ENCODE measurements at places on chromosomes 6 and 20.

DNA sequence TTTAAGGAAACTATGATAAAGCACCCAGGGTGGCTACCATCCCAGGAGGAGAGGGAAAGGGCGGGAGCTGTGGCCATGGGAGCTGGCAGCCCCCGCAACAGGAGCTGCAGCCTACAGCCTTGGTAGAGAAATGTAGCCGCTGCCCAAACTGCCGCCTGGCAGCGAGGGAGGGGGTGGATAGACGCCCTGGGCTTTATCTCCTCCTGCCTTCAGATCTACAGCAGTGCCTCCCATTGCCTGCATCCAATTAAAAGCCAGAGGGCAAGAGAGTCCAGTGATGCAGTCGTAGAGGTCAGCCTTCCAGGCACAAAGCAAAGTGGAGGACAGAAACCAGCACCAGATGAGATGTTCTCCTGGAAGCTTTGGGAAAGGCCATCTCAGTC is 35.0 kb upstream of the ZFAND3 start:
- peaks cover 16% of the 10 kb centered on the region for H3K4me1 ChIP-seq
- DNase-seq: no peak
- H3K27me3 ChIP-seq: peaks cover 2% of the 10 kb centered on the region
- no peaks in the 10 kb centered on the region for H3K36me3 ChIP-seq

GRCh38 chr6:103011605-103012004 is 1618.1 kb downstream of the GRIK2 start:
- H3K27me3 ChIP-seq: no peaks in the 10 kb centered on the region
- H3K4me1 ChIP-seq: no peaks in the 10 kb centered on the region
- H3K4me3 ChIP-seq: no peak overlapping the region
- no peak for DNase-seq
- no peak overlapping the region for H3K27ac ChIP-seq
- no peaks in the 10 kb centered on the region for H3K36me3 ChIP-seq

DNA sequence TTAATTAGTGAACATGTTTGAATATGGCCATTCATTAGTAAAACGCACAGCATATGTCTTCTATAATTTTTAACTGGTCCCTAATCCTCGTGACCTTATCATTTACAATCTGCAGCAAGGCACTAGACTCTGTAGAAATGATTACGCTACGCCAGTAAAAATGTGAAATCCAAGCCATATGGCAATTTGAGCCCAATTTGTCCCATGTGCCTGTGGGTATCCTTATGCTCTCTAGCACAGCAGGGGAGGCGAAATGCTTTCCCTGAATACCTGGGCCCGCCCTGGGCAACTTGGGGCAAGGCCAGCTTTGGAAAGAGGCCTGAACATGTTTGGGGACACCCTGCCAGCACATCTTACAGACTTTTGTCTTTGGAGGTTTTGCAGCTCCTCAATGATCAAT is 122.7 kb upstream of the AGPAT4 start:
- no peaks in the 10 kb centered on the region for H3K36me3 ChIP-seq
- no peak overlapping the region for H3K27ac ChIP-seq
- no peaks in the 10 kb centered on the region for H3K27me3 ChIP-seq
- no peaks in the 10 kb centered on the region for H3K4me1 ChIP-seq
- DNase-seq: no peak
- H3K4me3 ChIP-seq: no peak overlapping the region

DNA sequence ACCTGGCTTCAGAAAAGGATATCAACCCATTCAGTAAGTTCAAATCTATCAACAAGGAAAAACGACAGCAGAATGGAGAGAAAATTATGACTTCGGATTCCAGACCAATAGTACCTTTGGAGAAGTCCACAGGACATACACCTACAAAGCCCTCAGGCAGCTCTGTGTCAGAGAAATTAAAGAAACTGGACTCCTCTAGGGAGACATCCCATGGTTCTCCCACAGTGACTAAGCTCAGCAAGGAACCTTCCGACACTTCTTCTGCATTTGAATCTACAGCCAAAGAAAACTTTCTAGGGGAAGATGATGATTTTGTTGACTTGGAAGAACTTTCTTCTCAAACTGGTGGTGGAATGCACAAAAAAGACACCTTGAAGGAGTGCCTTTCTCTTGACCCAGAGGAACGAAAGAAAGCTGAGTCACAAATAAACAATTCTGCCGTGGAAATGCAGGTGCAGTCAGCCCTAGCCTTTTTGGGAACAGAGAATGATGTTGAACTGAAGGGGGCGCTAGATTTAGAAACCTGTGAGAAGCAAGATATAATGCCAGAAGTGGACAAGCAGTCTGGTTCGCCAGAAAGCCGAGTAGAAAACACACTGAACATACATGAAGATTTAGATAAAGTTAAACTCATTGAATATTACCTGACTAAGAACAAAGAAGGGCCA is 67.4 kb upstream of the HINT3 start:
- DNase-seq: peak; percentile 40
- H3K27me3 ChIP-seq: no peaks in the 10 kb centered on the region
- H3K27ac ChIP-seq: no peak overlapping the region
- no peak overlapping the region for H3K4me3 ChIP-seq
- H3K36me3 ChIP-seq: peaks cover 8% of the 10 kb centered on the region

DNA sequence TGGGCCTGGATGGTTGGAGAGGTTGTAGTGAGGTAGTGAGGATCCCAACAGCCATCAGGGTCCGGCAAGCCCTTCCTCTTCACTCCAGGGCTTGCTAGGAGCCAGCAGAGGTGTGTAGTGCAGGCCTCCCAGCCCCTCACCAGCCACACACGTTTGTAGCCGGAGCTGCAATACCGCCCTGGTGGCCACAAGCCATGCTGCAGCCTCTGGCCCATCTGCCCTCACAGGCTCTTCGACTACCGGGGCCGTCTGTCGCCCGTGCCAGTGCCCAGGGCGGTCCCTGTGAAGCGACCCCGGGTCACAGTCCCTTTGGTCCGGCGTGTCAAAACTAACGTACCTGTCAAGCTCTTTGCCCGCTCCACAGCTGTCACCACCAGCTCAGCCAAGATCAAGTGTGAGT is 36.4 kb downstream of the EIF2S2 start:
- H3K27ac ChIP-seq: no peak overlapping the region
- no peak overlapping the region for H3K4me3 ChIP-seq
- H3K36me3 ChIP-seq: peaks cover 66% of the 10 kb centered on the region
- no peak for DNase-seq
- peaks cover 4% of the 10 kb centered on the region for H3K4me1 ChIP-seq

GRCh38 chr6:131430531-131430930 is 142.5 kb upstream of the ARG1 start:
- H3K4me3 ChIP-seq: no peak overlapping the region
- H3K27ac ChIP-seq: no peak overlapping the region
- peaks cover 8% of the 10 kb centered on the region for H3K27me3 ChIP-seq

DNA sequence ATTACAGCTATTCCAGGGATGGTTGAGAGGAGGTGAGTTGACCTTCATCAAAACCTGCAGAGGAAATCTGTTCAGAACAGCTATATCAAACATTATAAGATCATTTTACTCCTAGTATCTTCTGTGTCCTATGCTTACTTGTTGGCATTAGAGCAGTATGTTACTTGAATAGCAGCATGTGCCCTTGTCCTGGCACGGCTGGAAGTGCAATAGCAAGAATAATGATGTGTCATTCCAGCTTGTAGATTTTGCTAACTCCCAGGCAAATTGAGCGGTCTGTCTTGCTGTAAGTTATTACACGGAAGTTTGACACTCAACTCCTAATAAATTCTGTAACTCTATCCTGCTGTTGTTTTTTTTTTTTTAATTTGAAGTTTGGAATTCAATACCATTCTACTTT is 385.5 kb downstream of the TENT5A start:
- H3K36me3 ChIP-seq: no peaks in the 10 kb centered on the region
- H3K4me1 ChIP-seq: no peaks in the 10 kb centered on the region
- no peak for DNase-seq
- no peaks in the 10 kb centered on the region for H3K27me3 ChIP-seq

- no peaks in the 10 kb centered on the region for H3K36me3 ChIP-seq
- no peak overlapping the region for H3K4me3 ChIP-seq
- H3K27me3 ChIP-seq: no peaks in the 10 kb centered on the region
- no peak overlapping the region for H3K27ac ChIP-seq
- H3K4me1 ChIP-seq: no peaks in the 10 kb centered on the region
Observed at GRCh38 chr6:98203170-98203806, 631.1 kb upstream of the POU3F2 start.

DNA sequence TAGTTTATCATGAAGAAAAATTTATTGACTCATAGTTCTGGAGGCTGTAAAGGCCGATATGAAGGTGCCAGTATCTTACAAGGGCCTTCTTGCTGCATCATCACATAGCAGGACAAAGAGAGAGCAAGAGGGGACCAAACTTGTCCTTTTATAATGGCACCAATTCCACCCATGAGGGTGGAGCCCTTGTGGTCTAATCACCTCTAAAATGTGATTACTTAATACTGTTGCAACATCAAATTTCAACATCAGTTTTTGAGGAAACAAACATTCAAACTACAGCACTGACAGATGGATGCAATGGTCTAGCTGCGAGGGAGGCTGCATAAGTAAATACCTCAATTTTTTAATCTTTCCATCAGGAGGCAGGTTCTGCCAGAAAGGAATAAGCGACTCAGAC is 76.7 kb upstream of the LAMA2 start:
- no peak for DNase-seq
- no peak overlapping the region for H3K4me3 ChIP-seq
- H3K36me3 ChIP-seq: no peaks in the 10 kb centered on the region
- peaks cover 2% of the 10 kb centered on the region for H3K4me1 ChIP-seq
- H3K27ac ChIP-seq: no peak overlapping the region

DNA sequence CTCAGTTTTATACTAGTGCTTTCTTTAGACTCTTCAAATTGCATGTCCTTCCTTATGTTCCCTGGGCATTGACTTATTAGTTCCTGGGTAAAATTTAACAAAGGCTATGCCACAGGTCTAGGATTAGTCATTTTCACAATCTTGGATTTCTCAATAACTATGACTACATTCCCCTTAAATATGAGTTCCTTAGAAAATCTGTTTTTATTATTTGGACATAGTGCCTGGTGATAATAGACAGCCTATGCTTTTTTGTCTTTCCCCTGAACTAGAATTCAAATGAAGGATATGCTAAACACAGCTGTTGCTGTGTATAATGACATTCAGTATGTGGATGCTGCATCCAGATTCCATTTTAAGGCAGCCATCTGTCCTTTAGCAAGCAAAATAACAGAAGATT is 1252.8 kb upstream of the GJE1 start:
- H3K4me1 ChIP-seq: peaks cover 2% of the 10 kb centered on the region
- no peak overlapping the region for H3K27ac ChIP-seq
- no peaks in the 10 kb centered on the region for H3K36me3 ChIP-seq
- H3K4me3 ChIP-seq: no peak overlapping the region

GRCh38 chr6:33857093-33857931 is 53.5 kb upstream of the MLN start:
- H3K4me1 ChIP-seq: no peaks in the 10 kb centered on the region
- H3K4me3 ChIP-seq: no peak overlapping the region
- no peak for DNase-seq
- H3K27ac ChIP-seq: no peak overlapping the region
- no peaks in the 10 kb centered on the region for H3K36me3 ChIP-seq

- DNase-seq: no peak
- peaks cover 2% of the 10 kb centered on the region for H3K36me3 ChIP-seq
- H3K27me3 ChIP-seq: no peaks in the 10 kb centered on the region
- no peak overlapping the region for H3K4me3 ChIP-seq
- no peak overlapping the region for H3K27ac ChIP-seq
Observed at GRCh38 chr6:15256538-15257271, 10.8 kb downstream of the JARID2 start.

DNA sequence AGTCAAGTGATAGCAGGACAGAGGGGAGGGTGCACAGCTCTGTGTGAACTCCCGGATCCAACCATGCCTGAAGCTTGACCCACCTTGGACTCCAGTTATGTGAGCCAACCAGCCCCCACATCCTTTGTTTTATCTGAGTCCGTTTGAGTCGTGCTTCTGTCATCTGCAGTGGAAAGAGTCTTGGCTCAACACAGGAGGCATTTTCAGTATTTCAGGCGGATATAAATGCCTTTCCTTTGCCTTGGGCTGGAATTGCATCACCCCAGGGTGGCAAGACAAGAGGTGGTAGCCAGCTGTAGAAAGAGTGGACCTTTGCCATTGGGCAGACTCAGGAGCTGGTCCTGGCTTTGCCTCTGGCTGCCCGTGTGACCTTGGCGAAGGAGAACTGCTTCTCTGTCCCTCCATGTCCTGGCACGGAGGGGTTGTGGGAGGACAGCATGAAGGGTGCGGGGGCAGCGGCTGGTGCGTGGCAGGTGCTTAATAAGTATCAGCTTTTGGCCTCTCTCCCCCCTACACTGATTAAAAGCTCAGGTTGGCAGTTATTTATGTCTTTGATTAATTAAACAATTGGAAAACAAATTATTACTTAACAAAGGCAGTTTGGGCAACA is 42.6 kb upstream of the APCDD1L start:
- no peak overlapping the region for H3K4me3 ChIP-seq
- peak; percentile 54 for DNase-seq
- no peaks in the 10 kb centered on the region for H3K36me3 ChIP-seq
- peaks cover 22% of the 10 kb centered on the region for H3K4me1 ChIP-seq

- no peaks in the 10 kb centered on the region for H3K36me3 ChIP-seq
- H3K4me1 ChIP-seq: no peaks in the 10 kb centered on the region
- peaks cover 22% of the 10 kb centered on the region for H3K27me3 ChIP-seq
- DNase-seq: no peak
Observed at GRCh38 chr20:9615118-9615517, 100.7 kb downstream of the LAMP5 start.

- peaks cover 2% of the 10 kb centered on the region for H3K4me1 ChIP-seq
- no peak for DNase-seq
- H3K4me3 ChIP-seq: no peak overlapping the region
Observed at GRCh38 chr20:37759761-37760209, 66.0 kb downstream of the CTNNBL1 start.

GRCh38 chr20:17992224-17992637 is 23.4 kb downstream of the MGME1 start:
- DNase-seq: no peak
- H3K27ac ChIP-seq: no peak overlapping the region
- H3K4me1 ChIP-seq: peaks cover 4% of the 10 kb centered on the region
- H3K4me3 ChIP-seq: no peak overlapping the region
- no peaks in the 10 kb centered on the region for H3K36me3 ChIP-seq

DNA sequence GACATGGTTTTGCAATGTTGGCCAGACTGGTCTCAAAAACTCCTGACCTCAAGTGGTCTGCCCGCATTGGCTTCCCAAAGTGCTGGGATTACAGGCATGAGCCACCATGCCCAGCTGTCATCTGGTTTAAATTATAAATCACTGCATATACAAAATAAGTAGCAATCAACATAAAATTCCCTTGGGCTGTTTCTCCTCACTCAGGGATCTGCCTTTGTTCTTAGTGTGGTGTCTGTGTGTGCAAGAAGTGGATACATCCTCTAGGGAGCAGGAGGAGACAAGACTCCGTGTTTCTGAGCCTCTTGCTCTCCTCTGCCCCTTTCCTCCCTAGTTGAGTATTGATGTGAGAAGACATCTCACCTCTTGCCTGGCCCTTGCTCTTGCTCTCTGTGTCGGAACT is 65.2 kb upstream of the ADGRF4 start:
- H3K27ac ChIP-seq: no peak overlapping the region
- no peaks in the 10 kb centered on the region for H3K27me3 ChIP-seq
- no peak for DNase-seq
- no peaks in the 10 kb centered on the region for H3K4me1 ChIP-seq

- 0 out of 2 replicates have a peak, but pooled peaks cover 3% of the 10 kb centered on the region for H3K4me1 ChIP-seq
- DNase-seq: no peak
- no peak overlapping the region for H3K27ac ChIP-seq
- H3K4me3 ChIP-seq: no peak overlapping the region
Observed at GRCh38 chr6:163952005-163952404, 537.5 kb downstream of the QKI start.

GRCh38 chr6:20705741-20706140 is 171.5 kb downstream of the CDKAL1 start:
- no peaks in the 10 kb centered on the region for H3K4me1 ChIP-seq
- no peak overlapping the region for H3K27ac ChIP-seq
- no peak overlapping the region for H3K4me3 ChIP-seq
- no peak for DNase-seq

GRCh38 chr6:28296520-28297060 is 15.2 kb downstream of the PGBD1 start:
- H3K27me3 ChIP-seq: no peaks in the 10 kb centered on the region
- H3K4me1 ChIP-seq: no peaks in the 10 kb centered on the region
- H3K4me3 ChIP-seq: no peak overlapping the region
- H3K27ac ChIP-seq: no peak overlapping the region
- no peak for DNase-seq

Measured in IMR-90 (cell line).